ENCODE measurements at places on chromosomes 13 and 19. TPM values are rescaled to one million over a fixed set of nuclear protein-coding genes. Genes with fewer than 3 reads are reported as not detected.

Gene VSTM2B
- total RNA-seq: not detected

Gene RAVER1
- 19.6 TPM for total RNA-seq

Gene SIGLEC12
- not detected for total RNA-seq

Gene KCNN1
- total RNA-seq: not detected

Gene ZNF726
- 2.2 TPM for total RNA-seq

Gene ZNF681
- total RNA-seq: 1.5 TPM

Measured in esophagus mucosa (tissue), 1 donor.